ENCODE measurements at places on chromosomes 5 and 9.

- DNase-seq: no peak
These were observed 86.6 kb downstream of the ACER2 start for GRCh38 chr9:19495186-19496028.

GRCh38 chr5:9775339-9775738 is 145.2 kb upstream of the TAS2R1 start:
- no peak for DNase-seq

- no peak for DNase-seq
These were observed 57.9 kb upstream of the PPP3R2 start for GRCh38 chr9:101652601-101653175.

- no peak for DNase-seq
These were observed 104.1 kb downstream of the ROR2 start for GRCh38 chr9:91845879-91846278.

- DNase-seq: no peak
These were observed 259.6 kb downstream of the EPB41L4A start for GRCh38 chr5:112159435-112159834.

DNA sequence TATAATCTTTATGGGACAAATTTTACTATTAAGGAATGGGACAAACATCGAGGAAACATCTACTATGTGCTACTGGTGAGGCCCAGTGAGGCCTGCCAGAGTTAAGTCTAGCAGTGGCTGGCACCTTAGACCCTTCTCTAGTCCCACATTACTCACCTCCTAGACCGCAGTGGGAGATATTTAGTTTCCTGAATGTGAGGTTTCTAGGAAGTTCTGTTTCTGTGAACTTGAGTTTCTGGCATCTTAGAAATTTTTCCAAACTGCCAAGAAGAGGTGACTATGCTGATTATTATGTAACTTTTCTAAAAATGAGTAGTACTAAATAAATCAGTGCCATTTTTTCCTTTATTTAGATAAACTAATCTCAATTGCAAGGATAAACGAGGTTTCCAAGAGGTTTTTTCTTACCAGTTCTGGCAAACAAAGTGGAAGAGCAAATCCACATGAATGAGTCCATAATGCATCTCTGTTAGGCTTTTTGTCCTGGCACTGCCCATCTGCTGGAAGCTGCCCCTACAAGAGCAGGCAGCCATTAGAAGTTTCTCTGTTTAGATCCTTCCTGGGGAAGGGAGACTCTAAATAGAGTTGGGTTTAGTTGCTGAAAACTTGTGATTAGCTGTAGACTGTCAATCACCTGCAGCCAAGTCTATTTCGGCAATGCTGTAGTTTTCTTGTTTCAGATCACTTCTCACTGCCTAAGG is 348.7 kb downstream of the MAN2A1 start:
- DNase-seq: no peak

GRCh38 chr5:15009420-15009819 is 137.8 kb upstream of the ANKH start:
- no peak for DNase-seq

GRCh38 chr9:127940593-127940992 is 2.9 kb upstream of the DPM2 start:
- no peak for DNase-seq

DNA sequence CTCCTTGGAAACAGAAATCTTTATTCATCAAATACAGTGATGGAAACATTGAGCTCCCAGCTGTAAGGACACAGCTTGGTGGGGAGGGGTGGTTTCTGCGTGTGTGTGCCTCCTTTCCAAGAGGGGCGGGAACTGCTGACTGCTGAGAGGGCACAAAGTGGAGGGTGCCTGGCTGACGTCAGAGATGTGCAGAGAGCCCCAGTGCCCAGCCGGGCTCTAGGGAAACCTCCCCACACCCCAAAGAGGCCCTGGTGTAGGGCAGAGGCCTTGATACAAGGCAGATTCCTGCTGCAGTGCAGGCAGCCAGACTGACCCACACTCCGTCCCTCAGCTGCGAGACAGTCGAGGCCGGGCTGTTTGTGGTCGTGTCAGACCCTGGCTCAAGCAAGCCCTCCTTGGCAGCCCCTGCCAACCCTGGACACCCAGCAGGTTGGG is 191.0 kb downstream of the CACNA1B start:
- DNase-seq: no peak

GRCh38 chr5:6188344-6188743 is 190.0 kb downstream of the MED10 start:
- no peak for DNase-seq

DNA sequence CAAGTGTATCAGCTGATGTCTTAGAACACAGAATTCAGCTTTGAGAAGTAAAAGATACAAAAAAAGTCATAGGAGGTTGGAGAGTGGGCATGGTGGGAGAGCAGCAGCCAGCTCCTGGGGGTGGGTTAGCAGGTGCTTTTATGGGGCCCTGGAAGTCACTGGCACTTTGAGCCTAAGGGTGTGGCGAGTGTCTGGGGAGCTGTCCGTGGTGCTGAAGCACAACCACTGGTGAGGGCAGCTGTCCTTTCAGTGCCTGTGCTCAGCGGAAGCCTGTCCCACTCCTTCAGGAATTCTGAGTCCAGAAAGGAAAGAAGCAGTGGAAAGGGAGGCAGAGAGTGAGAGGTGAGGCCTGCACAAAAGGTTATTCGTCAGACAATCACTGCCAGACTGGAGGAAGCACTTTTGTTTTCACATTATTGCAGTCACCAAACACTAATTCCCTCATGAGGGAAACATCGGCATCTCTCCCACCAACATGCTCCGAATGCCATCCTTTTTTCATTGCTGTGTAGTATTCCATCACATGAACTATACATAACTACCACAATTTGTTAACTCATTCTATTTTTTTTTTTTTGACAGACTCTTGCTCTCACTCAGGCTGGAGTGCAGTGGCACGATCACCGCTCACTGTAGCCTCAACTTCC is 59.4 kb upstream of the RAPGEF1 start:
- DNase-seq: peak; percentile 68

DNA sequence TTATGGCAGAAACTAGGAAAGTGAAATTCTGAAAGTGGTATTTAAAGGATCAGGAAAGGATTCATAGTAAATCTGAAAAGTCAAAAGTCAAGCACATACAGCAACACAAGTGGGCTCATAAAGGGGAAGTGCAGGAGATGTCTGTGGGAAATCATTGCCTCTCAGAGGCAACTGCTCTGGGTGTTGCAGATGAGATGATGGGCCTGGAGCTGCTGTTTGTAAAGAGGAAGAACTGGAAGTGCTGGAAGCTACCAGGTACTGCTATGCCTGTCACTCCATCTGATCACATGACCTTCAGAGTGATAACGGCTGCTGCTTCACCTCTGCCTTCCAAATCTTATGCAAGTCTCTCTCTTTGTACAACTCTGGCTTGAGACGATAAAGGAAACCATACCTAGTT is 55.9 kb downstream of the ADRB2 start:
- DNase-seq: no peak

DNA sequence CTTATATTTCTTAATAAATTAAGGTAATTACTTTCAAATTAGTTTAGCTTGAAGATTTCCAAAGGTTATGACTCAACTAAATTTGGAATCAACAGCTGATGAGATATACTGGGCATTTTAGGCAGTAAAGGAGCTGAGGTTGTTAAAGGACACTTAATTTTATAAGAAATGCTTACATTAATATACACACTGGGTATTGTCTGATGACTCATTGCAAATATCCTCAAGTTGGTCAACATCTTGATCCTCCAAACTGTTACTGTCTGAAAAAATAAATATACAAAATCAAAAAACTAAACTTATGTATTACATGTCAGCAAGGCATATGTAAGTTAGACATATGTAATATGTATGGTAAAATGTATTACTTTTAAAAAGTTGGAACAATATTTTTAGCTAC is 3.4 kb downstream of the GFM2 start:
- no peak for DNase-seq

- DNase-seq: no peak
These were observed 25.8 kb upstream of the FRRS1L start for GRCh38 chr9:109192732-109193361.

GRCh38 chr5:73433982-73434342 is 14.6 kb downstream of the FOXD1 start:
- DNase-seq: no peak

GRCh38 chr9:33728613-33729012 is 66.7 kb upstream of the PRSS3 start:
- no peak for DNase-seq

DNA sequence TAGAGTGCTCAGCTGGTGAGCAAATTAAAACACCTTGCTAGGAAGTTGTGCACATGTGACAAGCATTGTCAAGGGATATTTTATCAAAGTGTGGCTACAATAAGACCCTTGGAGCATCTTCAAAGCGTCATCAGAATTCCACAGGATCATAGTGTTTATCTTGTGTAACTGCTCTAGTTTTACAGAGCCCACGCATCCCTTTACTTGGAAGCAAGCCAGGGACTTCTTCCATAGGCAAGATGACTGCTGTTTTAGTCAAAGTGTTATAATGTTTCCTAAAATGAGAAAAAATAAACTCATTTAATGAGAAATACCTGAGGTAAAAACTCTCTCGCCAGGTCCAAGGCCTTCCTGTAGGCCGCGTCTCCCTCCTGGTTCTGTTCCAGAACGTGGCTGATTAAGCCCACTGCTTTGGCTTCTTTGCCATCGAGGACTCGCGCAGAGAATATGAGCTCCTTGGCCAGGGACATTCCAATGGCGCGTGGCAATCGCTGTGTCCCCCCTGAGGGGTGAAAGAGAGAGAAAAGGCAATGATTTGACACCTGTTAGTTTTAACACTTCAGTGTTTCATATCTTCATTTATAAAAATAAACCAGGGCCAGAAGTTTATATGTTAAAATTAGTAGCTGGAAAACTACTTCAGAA is 141.1 kb downstream of the AUH start:
- no peak for DNase-seq

DNA sequence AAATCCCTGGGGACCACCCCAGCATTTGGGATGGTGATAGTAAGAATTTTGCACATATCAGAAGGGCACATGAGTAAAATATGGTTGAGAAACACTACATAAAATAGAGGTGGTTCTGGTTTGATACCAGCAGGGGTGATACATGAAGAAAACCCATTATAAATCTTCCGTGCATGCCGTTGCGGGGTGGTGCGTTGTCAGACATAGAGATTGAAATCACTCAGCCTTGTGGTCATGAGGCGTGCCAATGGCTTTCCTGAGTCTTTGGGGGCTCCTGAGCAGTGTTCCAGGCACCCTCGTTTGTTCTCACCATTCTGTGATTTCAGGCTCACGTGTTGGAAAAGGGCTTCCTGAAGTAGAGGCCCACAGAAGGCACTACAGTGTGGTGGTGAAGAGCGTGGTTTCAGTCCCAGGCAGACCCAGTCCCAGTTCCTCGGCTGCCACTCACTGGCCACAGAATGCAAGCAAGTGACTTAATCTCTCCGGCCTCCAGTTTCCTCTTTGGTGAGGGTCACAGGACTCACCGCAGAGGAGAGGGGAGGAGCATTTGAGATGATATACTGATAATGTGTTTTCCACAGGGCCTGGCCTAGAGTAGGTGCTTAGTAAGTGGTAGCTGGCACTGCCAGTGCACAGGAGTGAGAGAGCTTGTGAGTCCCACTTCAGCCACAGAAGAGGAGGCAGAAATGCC is 20.5 kb upstream of the GLRX start:
- DNase-seq: no peak

- no peak for DNase-seq
These were observed 18.7 kb upstream of the ICE1 start for GRCh38 chr5:5403741-5404140.

GRCh38 chr9:136799854-136800657 is 3.9 kb downstream of the CCDC183 start:
- DNase-seq: peak; percentile 95

DNA sequence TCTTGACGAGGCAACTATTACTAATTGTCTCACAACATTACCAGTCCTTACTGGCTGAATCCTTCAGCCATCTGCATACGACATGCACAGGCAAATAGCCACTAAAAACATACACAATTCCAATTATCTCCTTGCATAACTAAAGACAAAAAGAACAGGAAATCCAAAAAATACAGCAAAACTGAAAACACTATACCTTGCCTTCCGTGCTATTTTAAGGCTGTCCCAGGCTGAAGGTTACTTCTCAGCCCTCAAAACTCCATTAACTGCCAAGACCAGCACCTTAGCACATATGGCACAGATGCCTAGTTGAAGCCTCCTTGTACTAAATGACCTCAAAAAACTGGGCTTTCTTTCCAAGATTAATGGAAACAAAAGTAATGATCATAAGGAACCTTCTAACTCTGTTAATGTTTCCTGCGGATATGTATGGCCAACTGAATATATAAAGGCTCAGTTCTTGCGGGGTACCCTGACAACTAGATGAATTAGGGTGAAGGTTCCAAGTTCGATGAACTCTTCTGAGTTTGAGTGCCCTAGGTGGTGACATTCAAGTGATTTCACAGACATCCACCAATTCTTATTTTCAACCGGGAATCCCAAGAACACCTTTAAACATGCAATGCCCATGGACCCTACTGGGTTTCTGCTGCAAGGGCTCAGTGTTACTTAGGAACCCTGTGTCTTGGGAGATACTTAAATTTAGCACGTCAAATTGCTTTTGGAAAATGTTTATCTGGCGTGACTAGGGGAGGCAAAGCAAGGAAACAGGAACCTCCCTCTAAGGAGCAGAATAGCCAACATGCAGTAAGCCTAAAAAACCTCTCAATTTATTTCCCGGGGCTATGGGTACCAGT is 455.3 kb downstream of the RAB3C start:
- no peak for DNase-seq
